Large intestine (tissue), 12 donors: ENCODE measurements at places on chromosomes 16 and 17. TPM values are rescaled to one million over a fixed set of nuclear protein-coding genes. Genes with fewer than 3 reads are reported as not detected.
A peak's percentile ranks its signal among the peaks of the same experiment; 100 is the strongest.

Gene KRT17
- polyA plus RNA-seq, result 1.1 TPM

DNA sequence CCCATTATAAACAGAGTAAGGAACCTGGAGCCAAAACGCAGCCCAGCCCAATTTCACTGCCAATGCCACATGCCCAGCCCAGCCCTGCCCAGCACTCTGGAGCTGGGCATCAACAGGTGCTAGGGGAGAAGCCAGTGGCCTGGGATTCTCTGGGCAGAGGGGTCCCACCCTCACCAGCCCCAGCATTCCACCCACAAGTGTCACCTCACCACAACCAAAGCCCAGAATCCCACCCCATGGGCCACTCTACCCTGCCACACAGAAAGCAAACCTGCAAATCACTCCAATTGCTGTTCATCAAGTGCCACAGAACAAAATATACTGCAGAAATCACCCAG is 102.5 kb upstream of the CDH5 start:
- no peak overlapping the region for H3K27ac ChIP-seq
- H3K36me3 ChIP-seq, result no peaks in the 10 kb centered on the region
- no peaks in the 10 kb centered on the region for H3K27me3 ChIP-seq
- H3K4me3 ChIP-seq, result no peak overlapping the region

Gene CNTNAP1
- polyA plus RNA-seq, result 7.5 TPM

DNA sequence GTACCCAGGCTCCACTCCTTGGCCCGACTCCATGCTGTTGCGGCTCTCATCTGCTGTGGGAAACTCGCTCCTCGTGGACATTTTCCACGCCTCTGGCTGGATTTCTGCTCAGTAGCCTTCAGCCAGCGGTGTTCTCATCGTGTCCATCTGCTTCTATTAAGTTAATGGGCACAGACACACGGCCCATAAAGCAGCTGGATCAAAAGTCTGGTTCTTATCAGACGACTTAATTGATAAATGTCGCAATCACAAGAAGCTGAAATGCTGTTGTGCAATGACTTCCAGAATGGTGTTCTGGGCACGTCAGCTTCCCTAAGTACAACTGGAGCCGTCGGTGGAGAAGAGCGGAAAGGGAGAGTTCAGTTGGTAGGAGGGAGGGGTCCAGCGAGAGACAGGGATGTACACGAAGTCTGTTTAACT is 211.7 kb upstream of the CHMP6 start:
- H3K27me3 ChIP-seq, result no peaks in the 10 kb centered on the region
- H3K4me3 ChIP-seq, result no peak overlapping the region
- H3K4me1 ChIP-seq, result no peaks in the 10 kb centered on the region
- DNase-seq, result peak; percentile 77
- H3K36me3 ChIP-seq, result peaks cover 4% of the 10 kb centered on the region

DNA sequence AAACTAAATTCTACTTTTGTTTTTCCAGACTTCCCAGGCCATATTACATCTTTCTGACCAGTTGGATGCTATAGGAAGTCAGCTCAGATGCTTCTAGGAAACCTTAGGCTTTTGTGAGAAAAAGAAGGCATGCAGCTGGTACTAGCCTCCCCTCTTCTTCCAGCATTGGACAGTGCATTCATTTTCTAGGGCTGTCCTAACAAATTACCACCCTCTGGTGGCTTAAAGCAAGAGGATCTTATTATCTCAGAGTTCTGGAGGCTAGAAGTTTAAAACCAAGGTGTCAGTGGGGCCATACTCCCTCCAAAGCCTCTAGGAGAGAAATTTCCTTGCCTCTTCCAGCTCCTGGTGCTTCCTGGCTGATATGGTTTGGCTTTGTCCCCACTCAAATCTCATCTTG is 467.8 kb downstream of the SLC39A11 start:
- no peaks in the 10 kb centered on the region for H3K36me3 ChIP-seq
- DNase-seq, result no peak
- H3K4me1 ChIP-seq, result peaks cover 9% of the 10 kb centered on the region
- H3K27me3 ChIP-seq, result no peaks in the 10 kb centered on the region
- no peak overlapping the region for H3K4me3 ChIP-seq
- no peak overlapping the region for H3K27ac ChIP-seq
